ENCODE measurements at places on chromosomes 6 and 20.

DNA sequence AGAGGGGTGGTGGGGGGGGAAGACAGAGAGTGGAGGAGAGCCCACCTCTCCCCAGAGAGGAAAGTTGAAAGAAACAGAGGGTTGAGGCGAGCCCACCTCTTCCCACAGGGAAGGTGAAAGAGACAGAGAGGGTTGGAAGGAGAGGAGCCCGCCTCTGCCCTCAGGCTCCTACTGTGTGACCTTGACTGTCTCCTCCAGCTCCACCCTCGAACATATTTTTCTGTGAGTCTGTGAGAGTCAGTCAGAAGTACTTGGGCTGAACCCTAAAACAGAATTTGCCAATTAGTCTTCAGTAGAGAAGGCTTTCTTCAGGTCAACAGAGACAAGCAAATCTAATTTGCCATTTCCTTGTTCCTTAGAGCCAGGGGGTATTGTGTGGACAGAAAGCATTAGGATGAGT is 153.7 kb upstream of the SNX9 start:
- DNase-seq: no peak

GRCh38 chr6:7630792-7631191 is 40.8 kb downstream of the SNRNP48 start:
- no peak for DNase-seq

- no peak for DNase-seq
These were observed 80.2 kb downstream of the LRFN2 start for GRCh38 chr6:40506954-40507353.

DNA sequence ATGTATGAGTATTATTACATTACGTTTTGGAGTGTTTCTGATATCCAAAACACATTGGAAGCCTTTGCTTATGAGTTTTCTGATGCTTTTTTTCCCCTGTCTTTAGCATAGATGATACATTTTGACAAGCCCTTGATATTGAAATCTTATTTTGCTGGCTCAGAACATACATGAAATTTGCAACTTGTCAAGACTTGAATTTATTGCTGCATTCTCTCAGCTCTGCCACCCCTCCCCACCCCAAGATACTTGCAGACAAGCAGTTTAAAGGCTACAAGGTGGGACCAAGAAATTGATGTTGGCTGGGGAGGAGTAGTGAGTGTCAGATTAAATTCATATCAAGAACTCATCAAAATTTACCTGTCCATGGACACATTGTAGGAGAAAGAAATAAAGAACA is 160.2 kb downstream of the GJA1 start:
- no peak for DNase-seq

DNA sequence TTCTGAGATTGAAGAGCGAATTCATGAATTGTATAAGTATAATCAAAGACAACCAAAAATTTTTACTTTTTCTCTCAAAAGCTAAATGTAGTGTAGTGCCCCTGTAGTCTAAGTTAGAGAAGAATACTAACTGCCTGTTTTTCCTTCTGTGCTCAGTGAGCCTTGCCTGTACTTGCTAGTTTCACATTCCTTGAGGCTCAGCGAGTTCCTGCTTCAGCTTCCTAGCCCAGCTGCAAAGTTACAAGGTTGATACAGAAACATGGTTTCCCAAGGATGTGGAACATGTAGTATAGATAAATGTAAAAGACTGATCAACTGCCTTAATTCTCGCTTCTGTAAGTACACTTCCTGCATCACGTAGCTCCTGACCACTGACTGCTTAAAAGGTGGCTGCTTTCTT is 33.1 kb upstream of the SEC63 start:
- no peak for DNase-seq

Measured in NCI-H1417 treated with DMSO at 0.1 percent for 48 hours (cell line).